ENCODE measurements at places on chromosomes 11 and 22.

GRCh38 chr11:38593649-38594048 is 1995.6 kb upstream of the RAG2 start:
- no peak for DNase-seq

DNA sequence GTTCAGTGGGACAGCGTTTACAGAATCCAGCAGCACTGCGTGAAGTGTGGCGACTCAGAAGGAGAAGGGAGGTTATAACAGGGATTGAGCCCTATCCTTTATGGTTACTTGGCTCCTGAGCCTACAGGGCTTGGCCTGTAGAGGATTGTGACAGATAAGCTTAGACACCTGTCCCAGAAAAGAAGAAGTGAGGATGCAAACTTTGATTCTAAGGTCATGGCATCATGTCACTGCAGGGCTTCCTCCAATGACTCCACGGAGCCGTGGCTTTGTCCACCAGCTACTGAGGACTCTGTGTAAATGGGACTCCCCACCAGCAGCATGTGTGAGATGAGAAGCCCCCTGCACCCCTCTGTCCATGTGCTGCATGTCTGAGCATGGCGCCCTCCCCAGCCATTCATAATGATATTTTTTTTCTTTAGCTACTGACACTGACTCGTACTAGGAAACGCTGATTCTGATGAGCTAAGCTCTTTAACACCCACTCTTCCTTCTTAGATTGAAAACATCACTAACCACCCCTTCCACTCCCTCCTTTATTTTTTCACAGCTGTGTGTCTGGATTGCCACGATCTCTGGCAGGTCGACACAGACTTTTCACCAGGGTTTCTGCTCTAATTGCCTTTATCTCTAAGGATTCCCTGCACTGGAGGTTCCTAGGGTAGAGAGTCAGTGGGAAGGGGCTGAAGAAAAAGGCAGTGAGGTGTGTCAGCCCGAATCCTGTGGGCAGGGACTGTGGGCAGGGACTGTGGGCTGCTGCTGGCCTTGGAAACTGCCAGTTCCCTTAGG is 65.5 kb upstream of the TTC12 start:
- no peak for DNase-seq

GRCh38 chr11:58629857-58630256 is 7.4 kb downstream of the CNTF start:
- DNase-seq, result no peak

DNA sequence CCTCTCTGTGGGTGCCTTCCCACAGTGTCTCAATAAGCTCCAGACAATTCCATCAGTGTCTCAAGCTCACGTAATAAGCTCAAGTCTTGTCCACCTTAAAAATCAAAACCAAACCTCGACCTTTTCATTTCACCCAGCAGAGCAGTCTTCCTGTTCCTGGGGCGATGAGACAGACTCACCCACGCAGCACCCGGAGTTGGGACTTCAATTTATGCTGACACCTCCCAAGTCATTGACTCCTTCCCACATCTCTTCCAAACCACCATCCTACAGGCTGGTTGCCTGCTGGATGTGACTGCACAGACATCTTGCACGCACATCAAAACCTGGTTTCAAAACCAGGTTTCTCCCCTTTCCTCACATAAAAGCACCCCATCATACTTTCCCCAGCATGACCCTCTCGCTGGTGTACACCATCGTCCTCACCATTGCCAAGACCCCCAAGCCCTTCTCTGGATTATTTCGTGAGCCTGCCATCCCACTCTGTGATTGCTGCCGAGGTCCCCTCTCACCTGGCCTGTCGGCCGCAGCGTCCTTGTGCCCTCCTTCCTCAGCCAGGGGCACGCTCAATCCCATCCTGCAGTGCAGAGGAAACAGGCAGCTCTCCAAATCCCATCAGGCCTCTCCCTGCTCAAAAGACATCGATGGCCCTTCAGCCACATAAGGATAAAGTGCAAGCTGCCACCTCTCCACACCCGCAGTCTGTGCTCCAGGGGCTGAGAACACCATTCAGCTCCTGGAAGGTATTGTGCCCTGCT is 45.1 kb upstream of the FBXO3 start:
- no peak for DNase-seq

DNA sequence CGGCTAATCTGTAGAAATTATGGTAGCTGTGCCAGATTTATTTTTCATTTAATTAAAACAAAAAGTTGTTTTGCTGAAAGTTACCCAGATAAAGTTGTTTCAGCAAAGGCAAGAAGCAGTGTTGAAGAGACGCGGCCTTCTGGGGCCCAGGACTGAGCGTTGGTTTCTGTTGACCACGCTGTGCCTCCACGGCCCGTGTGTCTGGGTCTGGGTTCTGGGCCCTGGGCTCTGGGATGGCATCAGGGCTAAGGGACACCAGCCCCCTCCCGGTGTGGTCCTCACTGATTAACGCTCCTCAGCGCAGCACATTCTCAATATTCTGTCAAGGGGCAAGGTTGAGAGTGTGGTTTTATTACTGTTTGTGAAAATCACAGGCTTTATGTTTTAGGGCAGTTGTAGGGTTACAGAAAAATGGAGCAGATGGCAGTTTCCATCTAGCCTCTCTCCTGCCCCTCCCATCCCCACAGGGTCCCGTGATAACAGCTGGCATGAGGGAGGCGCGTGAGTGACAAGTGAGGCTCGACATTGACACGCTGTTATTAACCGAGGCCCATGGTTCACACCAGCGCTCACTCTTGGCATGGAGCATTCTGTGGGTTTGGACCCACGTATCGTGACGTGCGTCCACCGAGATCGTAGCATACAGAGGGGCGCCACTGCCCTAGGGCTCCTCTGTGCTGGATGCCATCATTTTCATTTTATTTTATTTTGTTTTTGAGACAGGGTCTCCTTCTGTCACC is 1231.4 kb downstream of the BRD1 start:
- DNase-seq, result no peak

DNA sequence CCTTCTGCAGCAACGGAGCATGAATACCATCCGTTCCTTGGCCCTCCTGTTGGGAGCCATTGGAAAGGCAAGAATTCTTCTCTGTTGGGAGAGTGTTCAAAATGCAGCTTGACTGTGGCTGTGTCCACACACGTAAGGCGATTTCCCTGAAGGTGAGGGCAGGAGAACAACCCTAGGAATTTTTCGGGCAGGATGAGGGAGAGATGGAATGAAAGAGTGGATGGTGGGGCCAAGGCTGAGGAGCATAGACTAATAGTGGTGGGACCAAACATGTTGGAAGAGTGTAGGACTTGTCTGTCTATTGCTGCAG is 924.9 kb downstream of the TBC1D22A start:
- no peak for DNase-seq

DNA sequence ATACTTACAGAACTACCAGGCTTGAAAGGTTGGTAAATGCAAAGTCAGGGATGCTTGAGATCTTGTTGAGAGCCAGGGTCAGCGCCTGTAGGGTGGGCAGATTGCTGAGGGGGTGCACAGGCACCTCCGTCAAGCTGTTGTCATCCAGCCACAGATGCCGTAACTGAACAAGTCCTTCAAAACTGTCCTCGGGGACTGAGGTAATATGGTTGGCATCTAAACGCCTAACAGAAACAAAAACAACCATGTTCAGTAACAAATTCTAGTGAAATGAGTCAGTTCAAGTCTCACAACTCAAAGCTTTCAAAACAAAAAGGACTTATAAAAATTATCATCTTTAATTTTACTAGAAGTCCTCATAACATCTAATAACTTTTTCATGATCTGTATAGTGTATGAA is 22.2 kb upstream of the CCDC34 start:
- no peak for DNase-seq

DNA sequence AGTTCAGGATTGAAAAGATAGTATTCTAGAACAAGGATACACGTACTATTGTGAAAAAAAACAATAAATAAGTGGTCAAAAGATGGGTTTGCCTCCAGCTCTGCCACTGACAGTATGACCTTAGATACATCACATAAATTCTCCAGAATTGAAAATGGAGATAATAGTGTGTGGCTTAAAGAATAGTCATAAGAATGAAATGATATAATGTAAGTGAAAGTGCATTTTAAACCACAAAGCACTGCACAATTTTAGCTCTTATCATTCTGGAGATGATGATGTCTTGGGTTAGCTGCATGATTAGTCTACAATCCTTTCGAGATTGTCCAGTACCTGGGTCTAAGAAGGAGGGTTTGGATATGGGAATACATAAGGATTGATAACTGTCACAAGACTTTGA is 21.9 kb upstream of the CEP295 start:
- no peak for DNase-seq

DNA sequence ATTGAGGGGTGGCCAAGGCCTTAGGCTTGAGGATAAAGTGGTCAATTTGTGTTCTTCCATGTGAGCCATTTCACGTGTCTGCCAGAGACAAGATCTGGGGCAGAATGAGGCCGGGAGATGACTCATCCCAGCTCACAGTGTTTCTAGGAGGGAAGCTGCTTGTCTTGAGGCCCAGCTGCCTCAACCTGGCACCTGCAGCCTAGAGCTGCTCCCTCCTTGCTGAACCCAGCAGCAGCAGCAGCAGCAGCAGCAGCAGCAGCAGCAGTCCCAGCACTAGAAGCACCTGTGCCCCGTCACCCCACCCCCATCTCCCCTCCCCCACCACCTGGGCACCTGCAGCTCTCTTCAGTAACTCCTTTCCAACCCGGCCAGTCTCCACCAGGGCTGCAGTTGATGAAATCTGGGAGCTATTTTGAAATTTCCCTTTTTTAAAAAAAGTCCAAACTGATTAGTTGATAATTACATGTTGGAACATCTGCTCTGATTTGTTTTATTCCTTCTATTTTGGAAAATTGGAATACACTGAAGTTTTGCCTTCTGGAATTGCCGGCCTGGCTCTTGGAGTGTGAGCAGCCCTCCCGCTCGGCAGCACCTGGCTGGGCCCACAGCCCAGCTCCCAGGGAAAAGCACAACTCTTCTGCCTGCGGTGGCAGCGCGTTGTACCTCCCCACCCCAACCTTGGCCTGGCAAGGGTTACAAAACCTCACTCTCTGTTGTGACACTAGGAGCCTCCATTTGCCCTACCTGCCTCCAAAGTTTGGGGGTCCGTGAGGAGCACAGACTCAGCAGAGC is 143.5 kb downstream of the NXPE2 start:
- DNase-seq, result no peak

- DNase-seq, result no peak
Measured at GRCh38 chr11:62925745-62926679, 4.8 kb upstream of the CHRM1 start.

DNA sequence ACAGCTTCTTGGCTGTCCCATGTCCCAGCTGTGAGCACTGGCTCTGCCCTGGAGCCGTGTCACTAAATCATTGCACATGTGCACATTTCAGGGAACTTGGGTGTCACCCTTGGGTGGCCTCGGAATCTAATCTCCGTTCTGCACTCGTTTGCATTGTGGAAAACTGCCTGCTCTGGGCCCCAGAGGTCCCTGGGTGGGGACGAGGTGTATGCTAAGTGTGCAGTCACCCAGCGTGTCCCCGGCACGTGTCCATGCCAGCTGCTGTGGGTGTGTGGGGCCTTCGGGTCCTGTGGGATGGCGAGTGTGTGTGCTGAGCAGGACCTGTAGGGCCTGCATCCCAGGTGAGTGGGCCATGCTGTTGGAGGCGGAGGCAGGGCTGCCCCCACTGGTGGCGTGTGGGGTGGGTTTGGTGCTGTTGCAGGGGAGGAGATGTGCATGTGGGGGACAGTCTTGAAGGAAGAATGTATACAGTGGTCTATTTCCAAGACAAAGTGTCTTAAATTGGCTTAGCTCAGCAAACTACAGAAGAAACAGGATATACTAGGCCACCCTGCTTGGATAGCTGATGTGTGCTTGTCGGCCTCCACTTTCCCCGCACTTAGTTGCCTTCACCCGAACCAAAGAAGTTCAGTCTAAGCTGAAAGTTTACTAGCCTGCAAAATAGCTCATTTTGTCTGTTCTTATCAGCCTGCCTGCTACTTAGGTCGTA is 14.6 kb downstream of the TANGO2 start:
- no peak for DNase-seq

DNA sequence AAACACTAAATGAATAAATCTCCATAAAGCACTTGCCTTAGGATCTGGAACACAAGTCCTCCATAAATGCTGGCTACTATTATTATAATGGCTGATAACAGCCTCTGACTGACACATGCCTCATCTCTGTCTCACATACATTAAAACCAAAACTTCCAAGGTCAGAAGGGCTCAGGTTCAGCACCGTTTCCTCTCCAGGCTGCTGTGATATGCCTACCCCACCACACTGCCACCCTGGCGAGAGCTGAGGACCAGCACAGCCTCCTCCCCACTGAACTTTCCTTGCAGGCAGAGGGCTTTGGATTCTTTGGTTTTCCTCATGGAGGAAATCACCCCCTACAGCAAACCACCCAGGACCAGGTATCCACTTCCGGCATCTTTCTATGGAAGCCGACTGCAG is 112.8 kb downstream of the ABTB2 start:
- DNase-seq, result no peak

- DNase-seq, result no peak
Measured at GRCh38 chr11:102361086-102362031, 14.3 kb downstream of the BIRC2 start.

- DNase-seq, result no peak
Measured at GRCh38 chr11:110730773-110731172, 18.5 kb upstream of the ARHGAP20 start.

- DNase-seq, result no peak
Measured at GRCh38 chr22:25453557-25453956, 110.9 kb upstream of the GRK3 start.

DNA sequence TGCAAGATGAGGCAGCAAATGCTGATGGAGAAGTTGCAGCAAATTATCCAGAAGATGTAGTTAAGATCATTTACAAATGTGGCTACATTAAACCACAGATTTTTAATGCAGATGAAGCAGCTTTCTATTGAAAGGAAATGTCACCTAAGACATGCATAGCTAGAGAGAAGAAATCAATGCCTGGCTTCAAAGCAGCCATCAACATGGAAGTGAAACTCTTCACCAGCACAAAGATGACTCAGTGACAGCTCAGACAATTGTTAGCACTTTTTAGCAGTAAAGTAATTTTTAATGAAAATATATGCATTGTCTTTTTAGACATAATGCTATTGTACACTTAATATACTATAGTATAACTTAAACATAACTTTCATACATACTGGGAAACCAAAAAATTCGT is 71.4 kb downstream of the FANCF start:
- DNase-seq, result no peak

GRCh38 chr11:10564030-10564429 is 4.4 kb downstream of the LYVE1 start:
- DNase-seq, result no peak

- no peak for DNase-seq
Measured at GRCh38 chr22:34804604-34805003, 261.4 kb upstream of the ISX start.

- DNase-seq, result no peak
Measured at GRCh38 chr11:30257058-30257457, 26.2 kb downstream of the FSHB start.

- DNase-seq, result no peak
Measured at GRCh38 chr11:104122011-104122635, 41.8 kb downstream of the PDGFD start.

- DNase-seq, result no peak
Measured at GRCh38 chr11:28833169-28833568, 725.0 kb downstream of the METTL15 start.

All from stimulated activated CD8-positive, alpha-beta memory T cell treated with anti-CD3 and anti-CD28 coated beads, Interleukin-7, amount 100 ng/mL, for 24 hours (primary cell).